HTR-8/SVneo (cell line): ENCODE measurements at places on chromosomes 3 and 15.

DNA sequence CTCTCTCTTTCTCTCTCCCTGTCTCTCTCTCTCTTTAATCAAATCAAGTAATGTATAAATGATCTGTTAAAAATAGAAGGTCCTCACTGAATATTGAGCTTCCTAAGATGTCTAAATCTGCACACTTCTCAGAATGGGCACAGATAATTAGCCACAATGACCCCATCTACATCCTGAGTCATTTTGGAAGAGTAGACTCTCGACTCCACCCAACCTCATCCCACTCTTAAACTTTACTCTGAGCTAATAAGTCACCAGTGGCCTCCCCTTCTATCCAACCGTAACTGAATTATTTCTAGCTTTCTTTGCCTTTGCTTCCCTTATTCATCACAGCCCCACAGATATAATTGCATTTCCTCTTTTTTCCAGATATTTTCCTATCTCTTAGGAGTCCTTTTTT, 326.5 kb upstream of the ZNF717 start:
- DNase-seq: no peak

DNA sequence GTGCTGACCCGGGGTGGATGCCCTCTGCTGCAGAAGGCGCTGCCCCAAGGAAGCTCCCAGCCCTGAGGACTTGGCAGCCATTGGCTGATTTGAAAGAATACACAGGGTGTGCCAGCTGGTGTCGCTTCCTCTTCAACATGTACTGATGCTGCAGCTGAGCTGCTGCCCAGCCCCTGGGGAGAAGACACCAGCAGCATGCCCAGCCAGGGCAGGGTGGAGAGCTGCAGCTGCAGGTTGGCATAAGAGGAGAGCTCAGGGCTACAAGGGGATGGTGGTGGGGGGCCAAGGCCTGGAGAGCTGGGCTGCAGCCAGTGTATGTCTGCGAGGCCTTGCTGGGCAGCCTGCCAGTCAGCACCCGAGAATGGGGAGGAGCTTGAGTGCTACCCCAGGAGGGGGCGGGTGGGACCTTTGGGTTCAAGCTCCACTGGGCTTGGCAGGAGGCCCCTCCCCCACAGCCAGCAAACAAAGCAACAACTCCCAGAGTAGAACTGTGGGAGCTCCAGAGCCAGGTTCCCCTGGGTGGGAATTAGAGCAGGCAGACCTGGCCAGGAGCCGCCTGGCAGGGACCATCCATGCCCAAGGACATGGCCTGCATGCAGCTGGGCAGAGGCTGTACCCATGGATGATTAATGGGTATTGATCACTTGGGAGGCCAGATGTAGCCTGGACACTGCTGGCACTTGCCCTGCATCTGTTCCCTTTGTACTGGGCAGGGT, 9.2 kb upstream of the SEMA4B start:
- no peak for DNase-seq

DNA sequence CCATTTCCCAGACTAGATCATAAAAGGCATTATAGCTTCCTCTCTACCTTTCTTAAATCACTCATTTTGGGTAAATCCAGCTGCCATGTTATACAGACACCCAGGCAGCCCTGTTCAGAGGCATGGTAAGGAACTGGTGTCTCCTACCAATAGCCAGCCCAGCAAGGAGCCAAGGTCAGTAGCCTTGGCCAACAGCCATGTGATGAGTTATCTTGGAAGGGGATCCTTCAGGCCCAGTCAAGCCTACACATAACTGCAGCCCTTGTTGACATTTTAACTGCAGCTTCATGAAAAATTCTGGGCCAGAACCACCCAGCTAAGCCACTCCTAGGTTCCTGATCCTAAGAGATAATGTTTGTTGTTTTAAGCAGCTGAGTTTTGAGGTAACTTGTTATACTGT, 29.0 kb upstream of the ZMAT3 start:
- DNase-seq: no peak

DNA sequence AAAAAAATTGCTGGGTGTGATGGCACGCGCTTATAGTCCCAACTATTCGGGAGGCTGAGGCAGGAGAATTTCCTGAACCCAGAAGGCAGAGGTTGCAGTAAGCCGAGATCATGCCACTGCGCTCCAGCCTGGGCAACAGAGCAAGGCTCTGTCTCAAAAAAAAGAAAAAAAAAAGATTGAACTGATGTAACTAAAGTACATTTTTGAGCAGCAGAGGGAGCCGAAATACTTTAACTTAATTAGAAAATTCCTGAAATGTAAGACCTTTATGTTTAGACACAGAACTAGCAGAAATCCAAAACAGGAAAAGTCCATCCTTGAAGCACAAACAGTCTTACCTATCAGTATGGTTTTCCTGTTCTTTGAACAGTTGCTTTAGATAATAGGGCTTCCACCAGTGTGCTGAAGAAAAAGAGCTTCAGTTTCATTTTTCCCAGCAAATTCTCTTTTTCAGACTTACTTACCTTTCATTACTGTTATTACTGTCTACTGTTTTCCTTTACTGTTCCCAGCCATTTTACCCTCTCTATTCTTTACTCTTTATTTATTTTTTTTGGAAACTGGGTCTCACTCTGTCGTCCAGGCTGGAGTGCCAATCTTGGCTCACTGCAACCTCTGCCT, 33.4 kb upstream of the ZNF609 start:
- peak; percentile 13 for DNase-seq

- no peak for DNase-seq
Measured at GRCh38 chr15:87739866-87740265, 516.7 kb downstream of the NTRK3 start.

DNA sequence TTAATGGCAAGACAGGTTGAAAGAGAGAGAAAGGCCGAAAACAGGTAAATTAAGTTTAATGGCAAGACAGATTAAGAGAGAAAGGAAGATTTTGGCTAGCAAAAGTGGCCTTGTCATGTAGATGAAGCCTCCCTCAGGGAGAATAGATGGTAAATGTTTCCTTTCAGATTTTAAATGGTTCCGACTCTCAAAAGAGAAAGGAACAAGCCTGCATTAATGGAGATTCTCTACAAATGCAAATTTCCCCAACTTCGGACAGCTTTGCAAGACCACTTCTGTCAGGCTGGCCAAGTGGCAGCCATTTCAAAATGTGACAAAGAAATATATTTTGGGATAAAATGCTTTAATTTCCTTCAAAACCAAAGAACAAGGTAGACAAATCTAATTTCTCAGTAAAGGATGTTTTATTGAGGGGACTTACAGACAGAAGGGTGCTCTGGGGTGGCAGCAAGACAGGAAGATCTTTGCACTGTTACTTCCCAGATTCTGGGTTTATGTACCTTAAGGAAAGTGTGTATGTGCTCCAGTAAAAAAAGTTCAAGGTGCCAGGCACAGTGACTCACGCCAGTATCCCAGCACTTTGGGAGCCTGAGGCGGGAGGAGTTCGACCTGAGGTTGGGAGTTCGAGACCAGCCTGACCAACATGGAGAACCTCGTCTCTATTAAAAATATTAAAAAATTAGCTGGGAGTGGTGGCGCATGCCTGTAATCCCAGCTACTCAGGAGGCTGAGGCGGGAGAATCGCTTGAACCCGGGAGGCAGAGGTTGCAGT, 626.3 kb upstream of the NAALADL2 start:
- no peak for DNase-seq

DNA sequence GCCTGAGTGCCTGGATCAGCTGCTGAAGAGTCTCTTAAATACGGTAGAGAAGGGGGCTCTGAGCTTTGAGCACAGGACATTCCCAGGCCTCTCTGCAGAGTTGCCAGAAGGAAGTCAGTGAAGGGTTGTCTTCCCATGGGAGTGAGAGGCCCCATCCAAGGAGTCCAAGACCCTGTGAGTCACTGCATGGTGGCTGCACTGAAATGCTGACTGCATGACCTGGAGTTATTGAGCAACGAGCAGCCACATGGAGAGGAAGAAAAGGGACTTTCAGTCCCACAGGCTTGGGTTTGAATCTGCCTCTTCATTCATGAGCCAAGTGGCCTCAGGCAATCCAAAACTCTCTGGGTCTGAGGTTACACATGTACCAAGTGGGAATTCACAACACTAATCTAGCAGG, 69.6 kb upstream of the RASGRF1 start:
- DNase-seq: no peak

GRCh38 chr3:173945806-173946205, 548.3 kb downstream of the NLGN1 start:
- DNase-seq: no peak

DNA sequence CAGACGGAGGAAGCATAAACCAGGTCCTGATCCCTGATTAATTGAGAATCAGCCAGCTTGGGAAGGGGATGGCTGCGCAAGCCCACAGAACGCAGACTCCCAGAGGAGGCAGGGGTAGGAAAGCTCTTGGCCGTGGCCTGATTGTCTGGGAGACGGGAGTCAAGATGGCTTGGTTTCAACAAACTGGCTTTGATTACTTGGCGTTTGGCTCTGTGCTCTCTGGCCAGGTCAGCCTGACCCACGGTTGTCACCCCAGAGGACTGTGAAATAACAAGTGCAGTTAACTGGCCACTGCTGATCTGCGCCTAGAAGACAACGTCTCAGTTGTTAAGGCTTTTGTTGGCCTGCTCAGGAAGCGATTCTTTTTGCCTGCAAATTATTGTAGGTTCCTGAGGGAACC, 387.0 kb upstream of the PROK2 start:
- no peak for DNase-seq

- peak; percentile 27 for DNase-seq
Measured at GRCh38 chr3:8625991-8626390, 18.6 kb downstream of the SSUH2 start.

DNA sequence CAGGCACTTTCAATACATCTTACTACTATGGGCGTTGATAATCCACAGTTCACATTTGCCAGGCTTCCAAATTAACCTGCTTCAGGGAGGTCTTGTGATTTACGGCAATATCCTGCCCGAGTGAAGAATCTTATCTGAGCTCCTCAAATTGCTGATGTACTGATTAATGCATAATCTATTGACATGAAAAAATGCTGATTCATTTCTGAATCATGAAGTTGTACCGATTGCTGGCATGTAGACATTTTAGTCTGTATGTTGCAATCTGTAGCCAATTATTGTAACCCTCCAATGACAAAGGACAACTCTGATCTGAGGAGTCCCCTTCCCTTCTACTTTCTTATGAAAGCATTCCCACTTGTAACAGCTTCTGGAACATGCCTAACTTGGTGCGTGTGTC, 97.2 kb downstream of the SEC22A start:
- DNase-seq: no peak
